Activated T-helper 9 cell treated with anti-CD3 and anti-CD28 coated beads, Interleukin-2, amount 50 U/mL, for 16 hours (primary cell): ENCODE measurements at places on chromosomes 1 and 21.

- no peak for DNase-seq
Measured at GRCh38 chr1:112833806-112834205, 118.7 kb upstream of the PPM1J start.

- DNase-seq = no peak
Measured at GRCh38 chr1:116167625-116168276, 56.6 kb downstream of the MAB21L3 start.

DNA sequence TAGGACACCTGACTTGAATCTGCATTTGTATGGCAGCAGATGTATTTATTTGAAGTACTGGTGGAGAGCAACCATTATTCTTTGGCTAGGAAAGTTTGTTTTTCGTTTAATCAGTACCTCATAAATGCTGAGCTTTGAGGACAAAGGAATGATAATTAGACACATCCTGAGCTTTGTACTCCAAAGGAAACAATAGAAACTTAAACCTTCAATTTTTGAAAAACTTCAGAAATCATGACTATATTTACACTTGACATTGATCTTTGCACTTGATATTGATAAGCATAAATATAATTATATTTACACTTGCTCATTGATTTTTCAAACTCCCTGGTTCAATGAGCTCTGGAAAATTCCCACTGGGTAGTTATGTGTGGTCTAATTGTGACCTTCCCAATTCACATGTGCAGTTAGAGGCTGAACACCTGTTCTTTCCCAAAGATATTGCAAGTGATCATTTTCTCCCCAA is 10.7 kb downstream of the PATJ start:
- DNase-seq = no peak

- no peak for DNase-seq
Measured at GRCh38 chr1:242187816-242188215, 188.9 kb upstream of the MAP1LC3C start.

DNA sequence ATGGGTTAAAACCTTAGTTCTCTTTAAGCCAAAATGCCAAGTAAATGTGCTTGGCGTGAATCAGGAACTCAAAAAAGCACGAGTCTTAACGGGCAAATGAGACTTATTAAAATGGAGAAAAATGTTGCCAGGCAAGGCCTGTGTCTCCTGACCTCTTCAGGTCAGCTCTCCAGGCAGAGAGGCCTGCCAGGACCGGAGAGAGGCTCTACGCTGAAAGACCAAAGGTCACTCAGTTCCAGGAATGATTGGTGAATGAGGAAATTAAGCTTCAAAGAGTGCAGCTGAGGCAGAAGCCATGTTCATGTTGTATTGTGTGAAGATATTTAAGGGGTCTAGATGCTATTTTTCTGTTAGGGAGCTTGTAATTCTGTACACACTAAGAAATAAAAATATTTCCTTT is 66.6 kb downstream of the SPAG17 start:
- DNase-seq = no peak

DNA sequence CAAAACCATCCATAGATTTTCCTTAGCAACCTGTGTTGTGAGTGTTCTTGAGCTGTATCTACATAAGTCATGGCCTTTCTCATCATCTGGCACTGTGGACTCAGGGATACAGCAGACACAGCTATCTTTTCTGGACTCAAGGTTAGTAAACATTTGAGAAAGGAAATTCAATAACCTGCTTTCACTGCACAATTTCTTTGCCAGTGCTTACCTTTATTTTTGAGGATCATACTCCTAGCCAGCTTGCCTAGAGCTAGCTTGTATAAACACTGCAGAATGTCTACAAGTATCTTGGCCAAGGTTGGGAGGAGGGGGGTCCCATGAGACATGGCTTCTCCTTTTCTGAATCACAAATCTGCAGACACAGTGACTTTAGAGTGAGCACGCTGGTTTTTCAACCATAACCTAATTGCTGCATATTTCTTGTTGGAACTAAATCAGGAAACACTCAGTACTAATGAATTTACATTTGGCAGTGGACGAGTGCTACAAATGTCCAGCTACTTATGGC is 27.2 kb downstream of the ADAMTS5 start:
- no peak for DNase-seq

- peak; percentile 72 for DNase-seq
Measured at GRCh38 chr1:21270086-21270689, 20.1 kb downstream of the ECE1 start.

- no peak for DNase-seq
Measured at GRCh38 chr1:8374356-8374755, 56.4 kb downstream of the SLC45A1 start.
